ENCODE measurements at places on chromosomes 16 and 17.

GRCh38 chr17:74776990-74777389, 845 bp upstream of the NAT9 start:
- peak; percentile 39 for DNase-seq

GRCh38 chr16:30697264-30698138, 1.5 kb upstream of the SRCAP start:
- no peak for DNase-seq

DNA sequence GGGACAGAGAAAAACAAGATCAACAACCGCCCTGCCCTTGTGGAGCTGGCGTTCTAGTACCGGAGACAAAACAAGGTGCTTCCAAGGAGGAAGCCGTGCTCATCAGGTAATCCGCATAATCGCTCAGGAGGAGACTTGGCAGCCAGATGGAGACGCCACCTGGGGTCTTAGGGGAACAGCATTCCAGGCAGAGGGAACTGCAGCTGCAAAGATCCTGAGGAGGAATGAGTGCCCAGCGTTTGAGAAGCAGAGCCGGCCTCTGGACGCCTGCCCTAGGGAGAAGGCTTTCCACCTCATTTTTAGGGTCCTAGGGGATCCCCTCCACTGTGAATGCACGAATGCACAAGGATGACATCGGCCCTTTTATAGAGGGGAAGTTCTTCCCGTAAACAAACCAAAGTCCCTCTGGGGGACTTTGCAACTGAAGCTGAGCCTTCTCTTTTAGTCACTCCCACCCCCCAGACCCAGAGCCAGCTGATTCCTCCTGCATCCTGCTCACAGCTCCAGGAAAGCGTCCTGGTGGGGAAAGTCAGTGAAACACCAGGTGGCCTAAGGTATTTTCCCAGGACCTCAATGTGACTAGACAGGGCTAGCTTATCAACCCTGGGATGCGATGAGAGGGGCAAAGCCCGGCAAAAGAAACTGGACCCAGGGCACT, 13.2 kb upstream of the MPRIP start:
- no peak for DNase-seq

- no peak for DNase-seq
Observed at GRCh38 chr17:13833921-13834320, 232.2 kb upstream of the HS3ST3A1 start.

DNA sequence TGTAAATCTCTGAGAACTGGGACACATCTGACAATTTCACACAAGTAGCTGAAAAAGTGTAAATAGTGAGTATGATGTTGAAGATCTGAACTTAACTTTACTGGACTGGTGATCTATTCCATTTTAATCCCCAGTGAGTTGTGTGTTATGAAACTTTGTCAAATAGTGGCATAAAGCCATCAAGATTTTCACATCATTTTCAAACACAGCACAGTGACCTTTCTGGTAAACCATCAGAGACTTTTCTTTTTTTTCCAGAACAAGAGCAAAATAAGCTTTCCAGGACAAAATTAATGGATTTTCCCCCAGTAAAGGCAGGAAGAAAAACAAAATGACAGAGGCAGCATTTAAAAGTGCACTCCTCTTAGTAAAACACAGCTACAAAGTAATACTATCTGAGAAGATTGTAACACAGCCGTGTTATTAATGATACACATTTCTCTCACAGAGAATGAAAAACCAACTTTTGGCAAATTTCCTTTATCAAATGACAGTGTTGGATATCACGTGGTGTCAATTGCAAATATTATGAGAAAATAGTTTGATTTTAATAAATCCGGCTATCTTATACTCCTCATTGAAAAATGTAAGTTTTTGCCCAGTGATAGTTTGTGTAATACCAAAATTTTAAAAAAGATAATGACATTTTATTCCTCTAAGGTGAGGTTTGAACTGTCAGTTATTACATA, 16.8 kb upstream of the COL1A1 start:
- DNase-seq, result no peak

DNA sequence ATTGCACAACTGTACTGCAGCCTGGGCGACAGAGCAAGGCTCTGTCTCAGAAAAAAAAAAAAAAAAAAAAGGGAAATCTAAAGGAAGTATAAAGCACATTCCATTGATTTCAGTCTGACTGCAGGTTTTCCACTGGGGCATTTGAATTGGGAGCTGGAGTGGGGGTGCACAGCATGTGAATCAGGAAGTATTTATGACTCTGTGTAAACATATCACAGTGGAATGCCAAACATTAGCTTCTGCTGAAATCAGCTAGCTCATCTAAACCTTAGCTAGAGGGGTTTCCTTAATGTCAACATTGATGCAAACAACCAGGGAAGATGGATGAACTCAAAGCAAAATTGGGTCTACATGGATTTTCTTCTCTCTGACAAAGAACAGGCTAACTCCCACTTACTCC, 641.0 kb upstream of the EEF2KMT start:
- no peak for DNase-seq

DNA sequence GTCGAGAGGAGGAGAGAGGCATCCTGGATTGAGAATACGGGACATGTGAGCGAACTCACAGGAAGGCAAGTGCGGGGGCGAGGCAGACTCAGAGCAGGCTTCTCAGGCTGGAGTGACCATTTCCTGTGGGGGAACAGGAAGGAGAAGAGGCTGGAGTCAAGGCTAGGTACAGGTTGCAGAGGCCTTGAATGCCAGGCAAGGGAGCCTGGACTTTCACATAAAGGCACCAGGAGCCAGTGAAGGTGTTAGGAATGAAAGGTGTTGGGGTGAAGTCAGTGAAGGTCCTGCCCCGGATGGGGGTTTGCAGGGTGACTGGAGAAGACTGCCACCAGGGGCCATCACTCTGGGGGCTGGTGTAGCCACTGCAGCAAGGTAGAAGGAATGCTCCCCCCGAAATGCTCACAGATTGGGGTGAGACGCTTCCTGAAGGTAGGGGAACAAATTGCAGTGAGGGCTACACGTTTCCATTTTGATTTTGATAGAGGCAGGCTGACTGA, 5.3 kb upstream of the GPRC5C start:
- no peak for DNase-seq

DNA sequence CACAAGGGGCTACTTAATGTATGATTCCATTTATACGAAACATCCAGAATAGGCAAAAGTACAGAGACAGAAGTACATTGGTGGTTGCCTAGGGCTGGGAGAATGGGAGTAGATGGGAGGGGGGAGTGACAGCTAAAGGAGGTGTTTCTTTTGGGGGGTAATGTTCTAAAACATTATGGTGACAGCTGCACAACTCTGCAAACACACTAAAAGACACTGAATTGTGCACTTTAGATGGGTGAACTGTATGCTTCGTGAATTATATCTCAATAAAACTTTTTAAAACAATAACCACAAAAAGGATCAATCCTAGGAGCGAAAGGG, 661 bp downstream of the LYRM9 start:
- no peak for DNase-seq

GRCh38 chr16:17947637-17948036, 388.9 kb downstream of the NPIPA8 start:
- no peak for DNase-seq

DNA sequence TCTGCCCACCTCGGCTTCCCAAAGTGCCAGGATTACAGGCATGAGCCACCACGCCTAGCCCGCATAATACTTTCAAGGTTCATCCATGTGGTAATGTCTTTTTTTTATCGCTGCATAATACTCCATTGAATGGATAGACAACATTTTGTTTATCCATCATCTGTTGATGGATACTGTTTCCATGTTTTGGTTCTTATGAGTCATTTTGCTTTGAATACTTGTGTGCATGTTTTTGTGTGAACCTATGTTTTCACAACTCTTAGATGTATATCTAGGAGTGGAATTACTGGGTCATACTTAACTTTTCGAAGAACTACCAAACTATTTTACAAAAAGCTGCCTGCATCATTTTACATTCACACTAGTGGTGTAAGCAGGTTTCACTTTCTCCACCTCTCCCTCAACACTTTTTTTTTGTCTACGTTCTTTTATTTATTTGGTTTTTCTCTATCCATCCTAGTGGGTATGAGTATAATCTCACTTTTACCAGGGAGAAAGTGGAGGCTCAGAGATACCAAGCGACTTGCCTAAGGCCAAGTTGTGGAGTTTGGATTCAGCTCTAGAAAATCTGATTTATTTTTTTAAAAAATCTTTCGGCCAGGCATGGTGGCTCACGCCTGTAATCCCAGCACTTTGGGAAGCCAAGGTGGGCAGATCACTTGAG, 151.2 kb downstream of the CMIP start:
- no peak for DNase-seq

DNA sequence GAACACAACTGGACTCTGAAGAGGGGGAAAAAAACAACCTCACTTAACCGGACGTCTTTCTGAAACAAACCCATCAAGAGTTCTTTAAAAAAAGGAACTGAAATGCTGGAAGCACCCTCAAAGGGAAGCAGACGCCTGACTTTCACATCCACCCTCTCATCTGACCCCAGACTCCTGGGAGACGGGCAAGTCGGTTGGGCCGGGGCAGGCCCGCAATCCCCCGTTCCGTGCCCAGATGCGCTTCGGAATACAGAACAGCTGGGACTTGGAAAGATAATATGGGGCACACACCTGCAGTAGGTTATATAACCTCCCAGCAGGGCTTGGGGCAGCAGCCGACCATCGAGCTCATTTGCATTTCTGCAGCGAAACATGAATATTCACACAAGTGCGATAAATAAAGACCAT, 3.7 kb downstream of the ARHGAP27 start:
- no peak for DNase-seq

DNA sequence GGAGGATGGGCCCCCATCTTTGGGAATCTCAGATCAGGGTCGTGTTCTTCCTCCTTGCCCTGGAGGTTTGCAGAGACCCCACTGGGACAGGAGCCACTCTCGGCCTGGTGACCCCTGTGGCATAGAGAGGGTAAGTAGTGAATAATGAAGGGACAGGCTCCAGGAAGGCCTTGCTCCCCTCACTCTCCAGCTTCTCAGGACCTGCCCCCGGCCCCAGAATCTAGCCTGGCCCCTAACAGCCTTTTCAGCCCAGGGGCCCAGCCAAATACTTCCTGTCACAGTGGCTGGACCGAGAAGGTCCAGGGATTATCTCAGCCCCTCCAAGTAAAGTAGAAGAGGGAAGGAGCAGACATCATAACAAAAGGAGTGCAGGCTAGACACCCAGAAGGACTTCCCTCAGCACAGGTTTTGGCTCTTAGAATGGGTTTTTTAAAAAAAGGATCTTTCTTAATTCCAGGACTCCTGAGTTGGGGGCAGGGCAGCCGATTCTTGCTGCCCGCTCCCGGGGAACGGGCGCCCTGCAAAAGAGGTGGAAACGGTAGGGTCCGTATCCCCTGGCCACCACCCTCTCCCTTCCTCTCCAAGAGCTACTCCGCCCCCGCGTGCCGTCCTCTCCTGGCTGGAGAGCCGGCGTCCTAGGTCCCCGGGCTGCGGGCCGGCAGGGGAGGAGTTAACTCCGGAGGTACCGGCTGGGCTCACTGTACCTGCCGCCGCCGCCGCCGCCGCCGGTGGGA, 559 bp upstream of the NXPH3 start:
- no peak for DNase-seq

DNA sequence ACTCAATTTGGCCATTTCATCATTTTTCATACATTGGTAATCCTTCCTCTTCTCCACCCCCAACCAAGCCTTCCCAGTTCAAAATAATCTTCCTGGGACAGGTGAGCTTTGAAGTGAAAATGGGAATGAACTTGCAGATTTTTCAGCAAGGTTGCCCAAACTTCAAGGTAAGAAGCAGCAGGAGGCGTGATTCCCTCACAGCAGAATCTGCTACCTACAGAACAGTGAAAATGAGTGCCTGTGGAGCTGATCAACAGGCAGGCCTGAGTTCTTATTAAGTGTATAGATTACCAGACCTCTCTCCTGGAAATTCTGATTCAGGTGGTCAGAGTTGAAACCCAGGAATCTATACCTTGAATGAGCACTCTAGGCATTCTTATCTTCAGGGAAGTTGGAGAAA, 356.6 kb downstream of the RBFOX1 start:
- no peak for DNase-seq

- DNase-seq, result no peak
Observed at GRCh38 chr17:68295086-68295485, 3.8 kb downstream of the ARSG start.

- no peak for DNase-seq
Observed at GRCh38 chr17:78825696-78826095, 14.9 kb downstream of the USP36 start.

- DNase-seq, result peak; percentile 56
Observed at GRCh38 chr17:47203984-47204721, 5.0 kb upstream of the MYL4 start.

GRCh38 chr16:67390816-67391423, 2.4 kb downstream of the TPPP3 start:
- no peak for DNase-seq

GRCh38 chr16:28974007-28974436, 556 bp upstream of the SPNS1 start:
- DNase-seq, result no peak

- no peak for DNase-seq
Observed at GRCh38 chr17:41580244-41580575, 6.5 kb downstream of the KRT14 start.

Data from T-helper 2 cell (primary cell).